ENCODE measurements at places on chromosomes 2 and 18.
A peak's percentile ranks its signal among the peaks of the same experiment; 100 is the strongest.

DNA sequence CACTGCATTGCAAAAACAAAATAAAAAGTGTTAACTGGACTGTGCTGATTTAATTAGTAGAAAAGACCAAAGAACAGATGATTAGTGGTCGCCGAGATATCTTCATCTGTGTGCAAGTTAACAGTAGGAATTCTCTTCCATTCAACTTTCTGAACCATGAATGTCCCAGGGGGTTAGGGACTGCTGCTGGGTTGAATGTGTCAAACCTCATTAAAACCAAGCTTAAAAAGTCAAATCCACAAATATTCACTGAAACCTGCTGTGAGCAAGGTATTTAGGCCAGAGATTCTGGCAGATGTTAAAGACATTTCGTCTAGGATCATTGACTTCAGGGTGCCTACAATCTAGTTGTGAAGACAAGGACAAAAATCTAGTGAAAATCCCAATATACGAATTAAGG is 58.7 kb downstream of the STPG4 start:
- no peak for DNase-seq

DNA sequence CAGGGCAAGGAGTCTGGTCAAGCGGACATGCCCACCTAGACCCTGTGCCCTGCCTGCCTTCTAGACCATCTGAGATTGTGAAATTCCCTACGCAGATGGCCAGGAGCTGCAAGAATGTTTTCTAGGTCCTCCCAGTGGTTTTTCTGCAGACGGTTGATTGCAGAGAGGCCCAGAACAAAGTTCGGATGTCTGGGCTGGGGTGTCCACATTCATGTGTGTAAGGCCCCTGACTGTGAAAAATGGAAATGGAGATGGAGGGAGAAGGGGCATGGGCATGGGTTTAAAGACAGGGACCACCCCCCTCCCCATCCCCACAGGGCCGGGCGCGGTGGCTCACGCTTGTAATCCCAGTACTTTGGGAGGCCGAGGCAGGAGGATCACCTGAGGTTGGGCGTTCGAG is 11.8 kb downstream of the ARHGAP25 start:
- no peak for DNase-seq

- peak; percentile 16 for DNase-seq
These were observed 10.1 kb downstream of the ATAD2B start for GRCh38 chr2:23916727-23917405.

GRCh38 chr2:11995456-11995855 is 249.0 kb downstream of the LPIN1 start:
- no peak for DNase-seq

DNA sequence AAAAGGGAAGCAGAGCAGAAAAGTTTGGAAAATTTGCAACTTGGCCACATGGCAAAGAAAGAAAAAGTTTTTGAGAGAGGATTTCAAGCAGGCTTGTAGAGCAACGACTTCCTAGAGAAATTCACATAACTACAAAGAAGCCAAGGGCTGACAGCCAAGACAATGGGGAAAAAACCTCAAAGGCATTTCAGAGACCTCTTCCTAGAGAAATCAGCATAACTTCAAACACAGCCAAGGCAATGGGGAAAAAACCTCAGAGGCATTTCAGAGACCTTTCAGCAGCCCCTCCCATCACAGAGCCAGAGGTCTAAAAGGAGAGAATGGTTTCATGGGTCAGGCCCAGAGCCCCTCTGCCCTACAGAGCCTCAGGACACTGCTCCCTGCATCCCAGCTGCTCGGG is 7.2 kb downstream of the ADI1 start:
- peak; percentile 80 for DNase-seq

DNA sequence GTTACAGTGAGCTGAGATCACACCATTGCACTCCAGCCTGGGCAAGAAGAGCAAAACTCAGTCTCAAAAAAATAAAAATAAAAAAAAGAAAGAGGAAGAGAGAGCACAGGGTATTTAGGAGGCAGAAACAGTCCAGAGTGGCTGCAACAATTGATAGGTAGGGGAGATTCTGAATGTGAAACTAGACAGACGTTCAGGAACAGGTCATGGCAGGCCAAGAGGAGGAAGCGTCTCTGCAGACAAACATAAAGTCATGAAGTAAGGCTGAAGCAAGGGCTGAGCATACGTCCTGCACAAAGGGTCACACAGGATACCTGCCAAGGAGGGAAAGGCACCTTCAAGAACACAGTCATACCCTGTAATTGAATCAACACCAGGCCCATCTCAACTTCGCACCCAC is 64.1 kb upstream of the ZNF532 start:
- no peak for DNase-seq

DNA sequence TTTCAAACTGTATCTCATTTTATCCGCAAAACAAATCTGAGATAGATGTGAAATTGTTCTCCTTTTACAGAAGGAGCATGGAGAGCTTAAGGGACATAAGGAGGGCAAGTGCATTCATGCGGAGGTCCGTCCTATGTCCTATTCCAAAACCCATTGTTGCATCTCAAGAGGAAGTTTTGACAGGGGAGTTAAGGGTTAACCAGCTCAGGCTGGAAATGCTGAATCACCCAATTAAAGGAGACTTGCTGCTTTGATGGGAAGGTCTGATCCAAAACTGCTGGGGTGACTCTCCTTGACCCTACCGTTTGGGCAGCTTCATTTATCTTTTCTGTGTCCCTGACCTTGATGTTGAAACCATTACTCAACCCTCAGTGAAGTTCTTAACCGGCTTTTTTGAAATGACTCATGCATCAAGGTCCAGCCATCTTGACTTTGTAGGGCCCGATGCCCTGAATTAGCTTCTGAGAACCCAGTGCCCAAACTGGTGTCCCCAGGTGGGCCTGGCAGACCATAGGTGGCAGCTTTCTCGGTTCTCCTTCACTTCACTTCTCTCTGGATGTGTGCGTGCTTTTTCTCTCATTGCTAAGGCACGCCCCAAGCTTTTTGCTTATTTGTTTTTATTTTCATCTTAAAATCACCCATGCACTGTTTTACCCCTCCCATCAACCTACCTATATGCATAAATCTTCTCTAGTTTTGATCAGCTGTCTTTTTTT is 15.9 kb upstream of the TXNDC2 start:
- peak; percentile 48 for DNase-seq

DNA sequence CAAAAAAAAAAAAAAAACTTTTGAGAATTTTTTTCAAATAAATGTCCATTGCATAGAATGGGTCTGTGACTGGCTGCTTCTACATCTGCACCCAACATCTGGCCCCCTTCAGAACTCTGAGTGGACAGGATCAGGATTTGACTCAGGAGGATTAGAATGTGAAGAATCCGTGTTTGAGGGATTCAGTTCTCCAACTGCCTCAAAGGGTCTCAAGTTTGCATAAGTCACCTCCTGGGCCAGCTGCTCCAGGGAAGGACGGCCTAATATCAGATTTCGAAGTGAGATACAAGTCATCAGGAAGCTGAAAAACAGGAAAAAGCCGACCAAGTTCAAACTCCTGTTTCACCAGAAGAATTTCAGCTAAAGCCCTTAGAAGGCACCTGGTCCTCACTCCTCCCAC is 10.9 kb downstream of the MAT2A start:
- peak; percentile 67 for DNase-seq

Data from astrocyte of the hippocampus (primary cell).